OCI-M1 (cell line): ENCODE measurements at places on chromosomes 7 and 10.

GRCh38 chr7:108697254-108697653 is 127.6 kb downstream of the DNAJB9 start:
- DNase-seq = no peak

DNA sequence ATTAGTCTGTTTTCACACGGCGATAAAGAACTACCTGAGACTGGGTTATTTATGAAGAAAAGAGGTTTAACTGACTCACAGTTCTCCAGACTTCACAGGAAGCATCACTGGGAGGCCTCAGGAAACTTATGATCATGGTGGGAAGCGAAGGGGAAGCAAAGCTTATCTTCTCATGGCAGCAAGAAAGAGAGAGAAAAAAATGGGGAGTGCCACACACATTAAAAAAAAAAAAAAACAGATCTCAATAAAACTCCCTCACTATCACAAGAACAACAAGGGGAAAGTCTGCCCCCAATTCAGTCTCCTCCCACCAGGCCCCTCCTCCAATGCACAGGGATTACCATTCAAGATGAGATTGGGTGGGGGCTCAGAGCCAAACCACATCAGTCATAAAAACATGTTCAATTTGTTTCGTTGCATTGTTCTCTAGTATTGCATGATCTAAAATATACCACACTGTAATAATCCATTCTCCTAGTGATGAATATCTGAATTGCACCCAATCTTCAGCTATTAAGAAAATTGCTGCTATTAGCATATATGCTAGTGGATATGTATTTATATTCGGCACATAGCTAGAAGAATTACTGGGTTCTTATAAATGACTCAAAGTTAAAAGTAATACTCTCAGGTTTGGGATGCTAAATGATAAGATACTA is 328.9 kb upstream of the KCND2 start:
- DNase-seq = peak; percentile 87

DNA sequence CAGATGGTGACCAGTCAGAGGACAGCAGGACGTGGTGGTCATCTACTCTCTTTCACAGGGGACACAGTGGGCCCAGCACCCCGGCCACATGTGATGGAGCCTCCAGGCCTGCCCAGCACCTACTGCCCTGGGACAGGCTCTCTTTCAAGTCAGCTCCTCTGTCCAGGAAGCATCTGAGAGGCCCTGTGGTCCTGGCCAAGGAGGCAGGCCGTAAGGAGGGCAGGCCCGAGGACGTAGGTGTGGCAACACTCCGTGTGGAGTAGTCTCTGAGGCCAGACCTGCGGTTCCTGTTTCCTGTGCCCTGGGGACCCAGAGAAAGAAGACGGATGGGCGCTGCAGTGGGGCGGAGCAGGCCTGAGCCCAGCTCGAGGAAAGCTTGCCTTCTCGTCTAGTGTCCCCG is 179.2 kb downstream of the EBF3 start:
- DNase-seq = no peak

DNA sequence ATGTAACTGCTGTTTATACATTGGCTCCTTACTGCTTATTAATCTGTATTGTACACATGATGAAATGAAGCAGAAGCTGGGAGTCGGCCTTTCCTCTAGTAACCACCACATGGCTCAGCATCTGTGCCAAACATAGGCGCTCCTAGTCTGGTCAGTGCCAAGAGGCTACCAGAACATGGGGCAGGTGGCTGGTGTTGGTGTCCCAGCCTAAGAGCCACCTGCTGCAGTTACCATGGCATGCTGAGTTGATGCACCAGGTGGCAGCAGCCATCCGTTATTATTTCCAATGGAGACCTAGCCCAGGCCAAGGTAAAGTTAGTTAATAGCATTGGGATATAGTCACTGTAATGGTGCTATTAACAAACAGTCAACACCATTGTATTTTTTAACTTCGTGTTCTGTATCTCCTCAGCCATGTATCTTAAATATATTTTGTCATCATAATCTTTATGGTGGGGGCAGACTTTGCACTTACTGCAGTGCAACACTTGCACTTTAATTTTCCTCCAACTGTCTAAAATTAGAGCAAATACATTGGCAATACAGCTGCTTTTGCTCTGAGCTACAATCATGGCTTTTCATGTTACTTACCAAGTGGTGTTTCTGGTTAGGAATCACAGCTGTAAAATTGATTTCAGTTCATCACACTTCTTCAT is 33.1 kb downstream of the HBP1 start:
- peak; percentile 6 for DNase-seq

- DNase-seq = peak; percentile 56
These were observed 7.7 kb downstream of the PRTFDC1 start for GRCh38 chr10:24944512-24945255.

DNA sequence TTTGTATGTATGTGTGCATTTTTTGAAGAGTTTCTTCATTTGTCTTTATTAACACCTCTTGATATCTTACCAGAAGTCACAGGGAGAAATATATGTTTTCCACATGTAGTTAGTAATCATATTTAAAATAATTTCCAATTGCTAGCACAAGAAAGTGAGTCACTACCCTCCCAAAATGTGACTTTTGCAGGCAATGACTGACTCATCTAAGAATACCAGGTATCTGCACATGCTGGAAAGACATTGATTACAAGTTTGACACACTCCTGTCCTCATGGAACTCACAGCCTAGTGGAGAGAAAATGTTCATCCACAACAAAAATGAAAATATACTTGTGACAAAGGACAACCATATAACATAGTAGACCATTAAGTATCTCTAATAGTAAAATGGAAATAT is 82.9 kb downstream of the SEMA3D start:
- DNase-seq = no peak

DNA sequence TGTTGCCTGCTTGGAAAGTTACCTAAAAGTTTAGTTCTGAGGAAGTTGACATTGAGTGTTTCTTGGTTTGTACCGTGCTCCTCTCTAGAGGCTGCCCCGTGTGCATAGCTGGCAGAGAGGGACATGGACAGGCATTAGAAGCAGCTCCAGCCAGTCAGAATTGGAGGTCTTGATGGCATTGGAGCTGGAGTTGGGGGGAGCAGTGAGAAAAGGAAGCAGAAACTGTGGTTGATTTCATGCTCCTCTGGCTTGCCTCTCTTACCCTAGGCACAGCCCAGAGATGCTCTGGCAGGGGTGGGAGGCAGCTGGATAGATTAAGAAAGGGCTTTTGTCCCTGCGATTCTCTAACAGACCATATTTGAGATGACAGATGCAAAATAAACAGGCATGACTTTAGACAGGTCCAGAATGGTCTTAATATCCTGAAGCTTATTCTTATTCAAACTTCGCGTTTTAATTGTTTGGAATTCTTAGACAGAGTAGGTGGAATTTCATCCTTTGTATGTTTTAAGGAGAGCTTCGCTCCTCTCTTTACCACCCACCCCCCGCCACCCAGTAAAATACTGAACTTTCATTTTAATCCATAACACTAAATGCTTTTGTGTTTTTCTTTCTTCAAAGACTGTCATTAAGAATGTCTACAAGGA is 73.5 kb upstream of the GLCCI1 start:
- DNase-seq = no peak

DNA sequence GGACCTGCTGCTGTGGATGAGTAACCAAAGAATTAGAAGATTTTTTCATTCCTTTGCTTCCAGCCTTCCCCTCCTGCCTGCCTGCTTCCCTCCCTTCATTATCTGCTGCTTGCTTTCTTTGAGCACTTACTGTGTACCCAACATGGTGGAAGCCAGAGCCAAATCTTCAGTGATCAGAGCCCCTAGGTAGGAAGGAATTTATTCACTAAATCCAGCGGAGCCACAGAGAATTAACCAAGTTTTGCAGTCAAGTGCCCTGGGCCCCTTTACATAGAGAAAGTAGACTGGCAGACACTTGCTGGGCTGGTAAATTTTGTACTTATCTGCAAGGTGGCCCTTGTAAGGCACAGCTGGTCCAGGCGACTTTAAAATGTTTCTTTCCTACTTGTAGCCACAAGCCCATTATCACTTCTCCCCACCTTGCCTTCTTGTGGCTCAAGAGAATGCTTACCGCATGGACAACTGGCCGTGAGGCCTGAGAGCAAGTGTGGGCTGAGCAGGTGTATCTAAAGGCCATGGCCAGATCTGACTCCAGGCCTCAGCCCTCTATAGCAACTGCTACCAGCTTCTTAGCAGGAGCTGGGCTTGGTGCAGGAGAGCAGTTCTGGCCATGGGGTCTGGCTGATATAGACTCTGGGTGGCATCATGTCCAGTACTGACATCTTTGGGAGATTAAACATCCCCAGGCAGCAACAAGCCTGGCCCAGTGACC is 11.1 kb downstream of the UNC5B start:
- DNase-seq = peak; percentile 89

- DNase-seq = no peak
These were observed 131.6 kb downstream of the ACTR3B start for GRCh38 chr7:152891160-152891621.

DNA sequence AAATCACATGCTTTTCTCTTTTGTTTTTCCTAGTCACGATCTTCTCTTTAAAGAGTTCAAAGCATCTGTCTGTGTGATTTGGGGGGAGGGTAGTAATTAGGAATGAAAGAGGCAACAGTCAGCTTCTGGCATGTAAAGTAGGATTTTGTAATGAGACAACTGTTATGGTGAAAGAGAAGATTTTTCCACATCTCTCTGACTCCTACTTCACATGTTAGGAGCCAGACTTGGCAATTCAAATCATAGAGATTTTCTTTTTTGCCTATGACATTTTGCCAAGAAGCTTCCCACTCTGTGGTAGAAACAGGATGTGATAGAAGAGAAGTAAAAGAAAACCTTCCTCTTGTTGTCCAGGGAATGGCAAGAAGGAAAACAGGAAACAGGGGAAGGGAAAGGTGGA is 38.3 kb upstream of the KLHL7 start:
- no peak for DNase-seq

- no peak for DNase-seq
These were observed 4.3 kb upstream of the GLCCI1 start for GRCh38 chr7:7964250-7964649.

DNA sequence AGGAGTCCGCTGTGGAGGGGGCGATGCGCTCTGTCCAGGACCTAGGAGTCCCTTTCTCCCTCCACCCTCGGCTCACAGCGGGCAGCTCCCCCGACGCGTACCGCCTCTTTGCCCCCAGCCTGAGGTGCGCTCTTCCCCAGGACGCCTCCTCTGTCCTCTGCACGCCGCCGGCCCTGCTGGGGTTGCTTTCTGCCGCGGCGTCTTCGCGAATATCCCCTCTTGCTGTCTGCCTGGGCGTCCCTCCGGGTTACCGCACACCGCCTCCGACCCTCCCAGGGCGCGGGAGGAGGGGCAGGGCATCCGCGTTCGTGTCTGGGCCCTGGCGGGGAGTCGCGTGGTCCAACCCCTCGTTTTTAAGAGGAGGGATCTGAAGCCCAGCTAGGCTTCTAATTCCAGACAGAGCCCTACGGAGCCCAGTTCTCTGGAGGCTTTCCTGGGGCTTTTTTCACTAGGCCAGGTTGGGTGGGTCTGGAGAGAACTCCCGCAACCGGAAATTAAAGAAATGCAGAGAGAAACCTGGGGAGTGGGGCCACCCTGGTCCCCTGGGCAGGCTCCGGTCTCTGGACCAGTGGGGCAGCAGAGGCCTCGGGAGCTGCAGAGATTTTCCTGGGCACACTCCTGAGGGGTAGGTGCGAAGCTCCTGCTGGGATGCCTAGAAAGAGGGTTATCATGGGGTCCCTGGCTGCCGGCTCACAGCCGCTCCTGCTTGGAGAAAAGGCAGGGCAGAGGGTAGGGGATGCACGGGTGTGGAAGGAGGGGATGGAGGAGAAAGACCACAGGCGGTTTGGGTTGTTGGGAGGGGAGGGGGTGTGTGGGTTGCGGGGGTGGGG is 166.9 kb downstream of the UBE2H start:
- no peak for DNase-seq

DNA sequence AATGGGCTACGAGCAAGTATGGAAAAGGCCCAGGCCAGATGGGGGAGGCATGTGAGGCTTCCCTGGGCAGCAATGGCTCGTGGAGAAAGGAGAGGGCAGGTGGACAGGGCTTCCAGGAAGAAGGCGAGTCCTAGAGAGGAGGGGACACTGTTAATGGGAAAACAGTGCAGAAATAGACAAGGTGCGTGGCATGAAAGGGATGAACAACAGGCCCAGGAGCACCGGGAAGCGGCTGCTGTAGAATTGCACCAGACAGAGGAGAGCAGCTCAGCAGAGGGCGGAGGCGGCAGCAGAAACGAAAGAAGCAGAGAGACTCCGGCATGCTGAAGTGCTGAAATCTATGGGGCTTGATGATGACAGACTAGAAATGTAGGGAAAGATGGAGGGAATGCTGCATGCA is 102.1 kb downstream of the PIP4K2A start:
- no peak for DNase-seq

DNA sequence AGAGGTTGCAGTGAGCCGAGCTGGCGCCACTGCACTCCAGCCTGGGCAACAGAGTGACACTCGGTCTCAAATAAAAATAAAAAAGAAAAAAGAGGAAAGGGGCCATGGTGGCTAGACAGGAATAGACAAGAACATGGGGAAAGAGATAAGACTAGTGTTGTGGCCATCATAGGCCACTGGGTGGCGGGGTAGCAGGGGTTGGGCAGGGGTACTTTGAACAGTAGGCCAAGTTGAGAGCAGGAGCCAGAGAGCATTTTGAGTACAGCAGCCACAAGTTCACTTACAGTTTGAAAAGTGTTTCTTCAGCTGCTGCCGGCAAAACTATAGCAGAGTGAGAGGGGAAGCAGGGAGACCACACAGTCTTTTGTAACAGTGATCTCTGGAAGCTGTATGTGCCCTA is 656.0 kb downstream of the CNTNAP2 start:
- DNase-seq = peak; percentile 63

DNA sequence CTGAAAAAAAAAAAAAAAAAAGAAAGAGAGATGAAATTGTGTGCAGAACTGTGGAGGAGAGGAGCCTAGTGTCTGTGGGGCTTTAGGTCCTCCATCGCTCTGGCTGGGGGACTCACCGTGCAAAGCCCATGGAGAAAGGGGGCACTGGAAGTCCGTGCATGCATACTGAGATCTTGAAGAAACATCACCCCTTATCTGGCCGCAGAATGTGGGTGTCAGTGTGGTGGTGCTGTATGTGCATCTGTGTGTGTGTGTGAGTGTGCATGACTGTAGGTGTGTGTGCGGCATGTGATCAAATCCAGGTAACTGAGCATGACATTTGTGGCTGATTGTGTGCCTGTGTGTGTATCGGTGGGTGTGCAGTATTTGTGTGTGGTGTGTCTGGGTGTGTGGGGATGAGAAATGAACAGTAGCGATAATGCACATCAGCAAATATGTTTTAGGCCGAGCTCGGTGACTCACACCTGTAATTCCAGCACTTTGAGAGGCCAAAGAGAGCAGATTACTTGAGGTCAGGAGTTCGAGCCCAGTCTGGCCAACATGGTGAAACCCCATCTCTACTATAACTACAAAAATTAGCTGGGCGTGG is 8.8 kb upstream of the CLDN3 start:
- DNase-seq = no peak

DNA sequence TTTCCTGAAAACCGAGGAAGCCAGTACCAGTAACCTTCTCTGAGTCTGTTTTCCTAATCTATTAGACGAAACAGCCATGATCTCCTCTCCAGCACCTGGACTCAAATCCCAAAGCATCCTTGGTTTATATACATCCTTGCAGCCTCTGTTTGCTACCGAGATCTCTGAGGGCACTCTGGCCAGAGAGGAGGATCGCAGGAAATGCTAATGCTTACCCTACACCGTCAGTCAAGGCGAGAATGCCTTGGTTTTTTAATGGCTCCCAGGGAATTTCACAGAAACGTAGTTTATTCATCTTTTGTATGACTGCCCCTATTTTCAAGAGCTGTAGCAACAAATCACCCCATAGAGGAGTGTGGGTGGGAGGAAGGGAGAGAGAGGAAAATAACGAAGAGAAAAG is 91.5 kb upstream of the CALN1 start:
- no peak for DNase-seq

GRCh38 chr7:22402250-22402649 is 45.3 kb upstream of the RAPGEF5 start:
- no peak for DNase-seq
